HFFc6 (cell line): ENCODE measurements at places on chromosomes 6 and 20.
A peak's percentile ranks its signal among the peaks of the same experiment; 100 is the strongest.

GRCh38 chr20:1187605-1188171 lies 2.9 kb upstream of the TMEM74B start:
- no peak for DNase-seq

GRCh38 chr20:32945710-32946221 lies 58.5 kb downstream of the SUN5 start:
- DNase-seq: peak; percentile 27

- no peak for DNase-seq
These were observed 7.8 kb upstream of the NEU1 start for GRCh38 chr6:31870385-31870921.

DNA sequence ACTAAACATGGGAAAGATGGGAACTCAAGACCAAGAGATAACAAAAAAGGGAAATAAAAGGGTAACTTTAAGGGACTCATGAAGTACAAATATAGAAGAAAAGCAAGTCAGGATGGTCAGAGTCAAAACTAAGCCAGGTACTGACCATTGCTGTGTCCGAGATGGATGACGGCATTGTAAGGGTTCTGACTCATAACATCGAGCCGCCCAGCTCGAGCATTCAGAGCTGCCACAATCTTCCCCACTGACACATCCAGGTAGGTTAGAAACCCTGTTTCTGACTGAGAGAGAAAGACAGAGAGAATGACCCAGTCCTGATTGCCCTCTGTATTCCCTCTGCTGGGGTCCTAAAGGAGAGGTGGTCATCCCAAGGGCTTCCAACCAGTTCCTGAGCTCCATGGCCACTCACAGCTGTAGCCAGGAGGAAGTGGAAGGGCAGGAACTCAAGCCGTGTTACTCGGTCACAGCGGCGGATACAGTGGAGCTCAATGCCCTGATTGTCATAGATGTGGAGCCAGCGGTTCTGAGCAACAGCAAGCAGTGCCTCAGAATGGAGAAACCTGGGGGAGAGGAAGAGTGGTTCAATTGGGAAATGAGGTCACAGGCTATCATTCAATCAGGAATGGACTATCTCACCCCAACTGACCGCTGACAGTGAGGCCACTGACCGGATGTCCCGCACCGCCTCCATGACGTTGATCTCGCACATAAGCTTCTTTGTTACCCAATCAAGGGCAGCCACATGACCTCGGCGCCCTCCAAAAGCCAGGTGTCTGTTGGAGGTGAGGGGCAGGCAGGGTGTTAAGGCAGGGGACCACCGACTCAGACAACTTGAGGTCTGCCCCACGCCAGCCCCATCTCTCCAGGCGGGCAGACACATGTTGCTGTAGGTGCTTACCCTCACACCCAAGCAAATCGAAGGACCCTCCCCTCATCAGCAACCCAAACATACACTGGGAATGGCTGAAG lies 1.8 kb downstream of the WDR46 start:
- no peak for DNase-seq
